ENCODE measurements at places on chromosomes 12 and 14. TPM values are rescaled to one million over a fixed set of nuclear protein-coding genes. Genes with fewer than 3 reads are reported as not detected.

Gene MMP14
- 2.1 TPM for total RNA-seq

Gene CCNK
- 85.5 TPM for total RNA-seq

Gene RDH5
- 25.8 TPM for total RNA-seq

Gene PTCSC3
- not detected for total RNA-seq

Gene CLEC6A
- total RNA-seq = not detected

Gene CMAS
- 32.2 TPM for total RNA-seq

Gene GALNT8
- 1.0 TPM for total RNA-seq

Gene SLC8A3
- total RNA-seq = not detected

Gene GARIN6
- total RNA-seq = not detected

Gene CIROP
- total RNA-seq = not detected

Gene NEUROD4
- total RNA-seq = not detected

Gene KRT2
- 0.10 TPM for total RNA-seq

DNA sequence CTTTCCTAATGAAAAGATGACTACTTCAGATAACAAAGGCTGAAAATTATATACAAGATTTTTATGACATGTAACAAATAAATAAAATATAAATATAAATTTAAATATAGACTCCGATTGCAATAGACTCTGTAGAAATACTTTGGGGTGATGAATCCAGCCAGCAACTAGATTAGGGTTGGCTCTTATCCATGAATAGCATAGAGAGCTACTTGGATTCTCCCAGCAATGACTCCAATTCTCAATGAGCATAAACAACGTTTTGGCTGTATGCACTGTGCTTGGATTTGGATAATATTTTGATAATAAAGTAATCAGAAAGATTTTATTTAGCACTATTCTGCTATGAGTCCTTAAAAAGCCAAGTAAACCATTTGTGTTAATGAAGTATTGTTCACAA lies 58.0 kb upstream of the LRFN5 start:
- no peaks in the 10 kb centered on the region for H3K27me3 ChIP-seq
- H3K36me3 ChIP-seq = no peaks in the 10 kb centered on the region
- no peak for DNase-seq
- H3K4me3 ChIP-seq = no peak overlapping the region
- no peaks in the 10 kb centered on the region for H3K4me1 ChIP-seq

- peak overlapping the region; percentile 13 for H3K27ac ChIP-seq
- no peaks in the 10 kb centered on the region for H3K27me3 ChIP-seq
- no peaks in the 10 kb centered on the region for H3K4me1 ChIP-seq
- no peak for DNase-seq
- no peak overlapping the region for H3K4me3 ChIP-seq
Observed at GRCh38 chr12:68733661-68734071, 12.3 kb upstream of the SLC35E3 start.

- H3K27me3 ChIP-seq = no peaks in the 10 kb centered on the region
- no peaks in the 10 kb centered on the region for H3K4me1 ChIP-seq
- no peaks in the 10 kb centered on the region for H3K36me3 ChIP-seq
Observed at GRCh38 chr12:77521508-77522115, 309.1 kb upstream of the NAV3 start.

DNA sequence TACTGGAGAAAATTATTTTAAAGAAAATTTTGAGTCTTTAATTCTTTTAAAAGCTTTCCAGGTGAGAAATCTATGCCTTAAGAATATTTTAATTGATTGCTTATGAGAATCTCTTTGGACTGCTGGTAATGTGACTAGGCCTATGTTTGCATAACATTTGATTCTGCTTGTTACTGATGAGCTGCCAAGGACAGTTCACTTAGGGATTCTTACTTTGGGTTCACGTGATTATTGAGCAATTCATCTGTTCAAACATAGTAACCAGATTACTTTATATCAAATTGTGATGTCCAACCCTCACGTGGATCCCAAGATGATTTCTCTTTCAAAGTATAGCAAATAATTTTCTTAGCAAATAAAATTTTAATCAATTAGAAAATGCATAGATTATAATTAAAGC lies 27.4 kb upstream of the ABCD2 start:
- H3K36me3 ChIP-seq = peaks cover under 1% of the 10 kb centered on the region
- no peak for DNase-seq
- no peak overlapping the region for H3K4me3 ChIP-seq
- peaks cover 3% of the 10 kb centered on the region for H3K27me3 ChIP-seq
- peaks cover 13% of the 10 kb centered on the region for H3K4me1 ChIP-seq

GRCh38 chr12:228846-229200 lies 14.9 kb upstream of the SLC6A12 start:
- no peaks in the 10 kb centered on the region for H3K36me3 ChIP-seq
- H3K27ac ChIP-seq = no peak overlapping the region
- no peak for DNase-seq
- no peaks in the 10 kb centered on the region for H3K27me3 ChIP-seq

DNA sequence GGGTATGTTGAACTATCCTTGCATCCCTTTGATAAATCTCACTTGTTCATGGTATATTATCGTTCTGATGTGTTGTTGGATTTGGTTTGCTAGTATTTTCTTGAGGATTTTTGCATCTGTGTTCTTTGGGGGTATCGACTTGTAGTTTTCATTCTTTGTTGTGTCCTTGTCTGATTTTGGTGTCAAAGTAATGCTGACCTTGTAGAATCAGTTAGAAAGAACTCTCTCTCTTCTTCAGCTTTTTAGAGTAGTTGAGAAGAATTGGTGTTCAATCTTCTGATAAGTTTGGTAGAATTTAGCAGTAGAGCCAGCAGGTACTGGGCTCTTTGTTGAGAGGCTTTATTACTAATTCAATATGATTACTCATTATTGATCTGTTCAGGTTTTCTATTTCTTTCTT lies 707.2 kb upstream of the LRFN5 start:
- no peak overlapping the region for H3K27ac ChIP-seq
- DNase-seq = no peak
- H3K4me1 ChIP-seq = no peaks in the 10 kb centered on the region

- no peaks in the 10 kb centered on the region for H3K27me3 ChIP-seq
- no peaks in the 10 kb centered on the region for H3K36me3 ChIP-seq
- H3K4me1 ChIP-seq = no peaks in the 10 kb centered on the region
Observed at GRCh38 chr14:64804754-64805260, 74.9 kb downstream of the SPTB start.

- no peaks in the 10 kb centered on the region for H3K27me3 ChIP-seq
- no peak overlapping the region for H3K27ac ChIP-seq
- peaks cover 50% of the 10 kb centered on the region for H3K36me3 ChIP-seq
- H3K4me3 ChIP-seq = no peak overlapping the region
Observed at GRCh38 chr12:12387501-12387900, 30.6 kb downstream of the BORCS5 start.

DNA sequence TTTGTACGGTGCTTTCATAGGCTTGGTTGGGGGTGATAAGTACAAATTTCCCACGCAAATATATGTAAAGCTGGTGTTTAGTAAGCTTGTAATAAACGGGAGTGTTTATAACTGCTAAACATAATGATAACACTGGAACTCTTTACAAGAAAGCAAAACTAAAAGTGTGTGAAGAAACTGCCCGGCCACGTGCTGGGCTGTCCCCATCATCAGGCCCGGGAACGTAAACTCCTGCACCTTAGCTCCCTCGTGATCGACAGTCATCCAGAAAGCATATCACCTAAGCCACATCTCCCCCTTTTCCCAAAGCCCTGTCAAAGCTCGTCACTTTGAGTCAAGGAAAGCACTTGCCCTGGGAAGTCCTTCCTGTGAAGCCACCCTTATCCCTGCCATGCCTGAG lies 18.0 kb upstream of the PARP11 start:
- no peak overlapping the region for H3K4me3 ChIP-seq
- H3K27ac ChIP-seq = no peak overlapping the region
- no peaks in the 10 kb centered on the region for H3K27me3 ChIP-seq
- H3K4me1 ChIP-seq = peaks cover 9% of the 10 kb centered on the region

DNA sequence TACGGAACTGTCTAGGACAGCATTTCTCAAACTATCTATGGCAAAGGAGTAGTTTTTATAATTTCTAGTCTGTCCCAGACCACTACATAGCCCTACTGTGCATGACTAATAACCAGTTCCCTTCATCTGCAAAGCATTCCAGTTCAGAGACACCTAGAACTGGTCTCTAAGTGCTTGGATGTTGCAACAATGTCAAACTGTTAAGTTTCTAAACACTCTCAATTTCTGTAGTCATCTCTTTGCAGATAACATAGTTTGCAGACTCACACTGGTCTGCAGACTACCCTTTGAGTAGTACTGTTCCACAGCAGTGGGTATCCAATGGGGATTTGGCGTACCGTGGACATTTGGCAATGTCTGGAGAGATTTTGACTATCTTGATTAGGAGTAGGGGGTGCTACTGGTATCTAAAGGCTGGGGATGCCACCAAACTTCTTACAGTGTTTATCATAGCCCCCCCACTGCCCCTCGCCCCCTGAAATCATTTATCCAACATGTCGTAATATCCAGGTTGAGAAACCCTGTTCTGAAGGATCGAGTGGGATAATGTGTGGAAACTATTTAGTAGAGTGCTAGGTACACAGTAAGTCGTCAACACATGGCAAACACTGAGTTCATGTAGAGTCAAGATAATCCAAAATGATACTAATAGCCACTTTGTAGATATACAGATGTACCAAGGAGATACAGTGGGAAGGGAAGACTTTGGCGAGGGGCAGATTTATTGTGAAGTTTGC lies 1.7 kb downstream of the C12orf76 start:
- H3K27ac ChIP-seq = no peak overlapping the region
- peak overlapping the region; percentile 89 for H3K4me3 ChIP-seq
- H3K4me1 ChIP-seq = peaks cover 51% of the 10 kb centered on the region

DNA sequence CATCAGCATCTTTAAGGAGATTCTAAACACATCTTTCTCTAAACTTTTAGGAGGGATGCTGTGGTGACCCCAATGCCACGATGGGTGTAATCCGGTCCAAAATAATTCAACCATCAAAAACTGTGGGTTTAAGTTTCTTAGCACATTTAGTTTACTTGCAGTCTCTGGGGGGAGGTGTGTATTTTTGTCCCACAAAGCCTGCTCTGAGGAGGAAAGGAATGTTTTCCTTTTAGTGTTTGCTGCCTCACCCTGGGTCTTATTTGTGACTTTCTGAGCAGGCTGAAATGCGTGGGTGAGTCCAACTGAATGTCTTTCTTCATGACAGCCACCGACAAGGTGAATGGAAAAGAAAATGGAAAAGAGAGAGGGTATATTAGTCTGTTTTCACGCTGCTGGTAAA lies 1324.7 kb downstream of the AACS start:
- H3K36me3 ChIP-seq = no peaks in the 10 kb centered on the region
- no peaks in the 10 kb centered on the region for H3K4me1 ChIP-seq
- H3K4me3 ChIP-seq = no peak overlapping the region
- no peak for DNase-seq

DNA sequence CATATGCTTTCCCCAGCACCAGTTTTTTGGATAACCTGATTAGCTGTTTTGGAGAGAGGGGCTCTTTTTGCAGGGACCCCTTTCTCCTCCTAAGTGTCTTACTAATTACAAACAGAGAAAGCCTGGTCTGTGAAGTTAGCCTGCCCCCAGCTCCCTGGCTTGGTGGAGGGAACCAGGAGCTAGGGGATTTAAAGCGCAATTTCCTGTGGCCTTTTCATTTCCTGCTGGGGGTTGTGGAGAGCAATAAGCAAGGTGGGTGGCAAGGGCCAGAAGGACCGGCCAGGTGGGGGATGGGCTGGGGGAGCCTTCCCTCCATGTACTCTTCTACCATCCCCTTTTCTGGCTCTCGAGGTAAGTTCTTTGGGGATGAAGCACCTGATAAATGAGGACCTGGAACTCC lies 4.1 kb upstream of the CISTR start:
- H3K27me3 ChIP-seq = peaks cover 32% of the 10 kb centered on the region
- no peaks in the 10 kb centered on the region for H3K36me3 ChIP-seq
- peaks cover 18% of the 10 kb centered on the region for H3K4me1 ChIP-seq
- H3K27ac ChIP-seq = no peak overlapping the region

DNA sequence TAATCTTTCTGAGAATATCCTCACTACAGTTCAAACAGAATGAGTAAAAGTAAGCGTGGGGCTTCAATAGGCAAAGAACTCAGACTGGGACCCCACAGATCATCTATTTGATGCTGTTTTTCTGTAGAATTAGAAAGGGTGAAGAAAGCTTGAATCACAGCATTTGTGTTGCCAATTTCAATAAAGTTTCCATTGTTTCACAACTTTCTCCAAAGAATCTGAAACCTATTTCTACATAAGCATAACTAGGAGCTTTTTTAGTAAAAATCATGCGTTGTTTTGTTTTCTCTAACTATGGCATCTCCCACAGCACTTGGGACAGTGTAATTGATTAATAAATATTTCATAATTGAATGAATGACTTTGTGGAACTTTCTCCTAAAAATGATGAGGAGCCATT lies 16.7 kb upstream of the NEDD1 start:
- no peak overlapping the region for H3K4me3 ChIP-seq
- H3K27ac ChIP-seq = no peak overlapping the region
- peaks cover 11% of the 10 kb centered on the region for H3K27me3 ChIP-seq
- H3K4me1 ChIP-seq = no peaks in the 10 kb centered on the region
- no peak for DNase-seq
- H3K36me3 ChIP-seq = no peaks in the 10 kb centered on the region

- H3K4me1 ChIP-seq = peaks cover 41% of the 10 kb centered on the region
- peaks cover 20% of the 10 kb centered on the region for H3K27me3 ChIP-seq
- H3K36me3 ChIP-seq = peaks cover 4% of the 10 kb centered on the region
- no peak for DNase-seq
Observed at GRCh38 chr14:103526247-103526913, 2.6 kb upstream of the TRMT61A start.

DNA sequence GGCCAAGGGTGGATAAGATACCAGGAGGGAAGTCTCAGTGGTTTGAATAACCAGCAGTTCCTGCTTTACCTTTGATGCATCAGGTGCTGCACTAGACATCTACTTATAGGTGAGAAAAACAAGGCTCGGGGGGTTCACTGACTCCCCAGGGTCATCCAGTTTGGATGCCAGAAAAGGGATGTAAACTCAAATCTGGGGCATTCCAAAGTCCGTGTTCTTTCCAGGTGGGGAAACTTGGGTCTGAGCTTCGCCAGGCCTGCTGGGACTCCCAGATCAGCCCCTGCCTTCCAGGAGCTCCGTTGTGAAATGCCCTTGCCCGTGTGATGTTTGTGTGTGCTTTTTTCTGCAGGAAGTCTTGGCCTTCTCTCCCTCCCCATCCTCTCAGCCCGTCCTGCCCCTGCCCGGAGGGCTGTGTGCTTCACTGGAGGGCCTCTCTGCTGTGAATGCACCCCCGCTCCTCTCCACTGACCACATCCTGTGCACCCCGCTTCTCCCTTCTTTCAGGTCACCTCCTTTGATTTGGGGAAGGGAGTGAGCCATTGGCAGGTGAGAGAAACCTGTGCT lies 42.1 kb downstream of the TSPAN9 start:
- H3K27ac ChIP-seq = no peak overlapping the region
- no peak for DNase-seq
- H3K4me3 ChIP-seq = no peak overlapping the region
- H3K4me1 ChIP-seq = peaks cover 14% of the 10 kb centered on the region
- peaks cover 39% of the 10 kb centered on the region for H3K27me3 ChIP-seq

Data from activated CD4-positive, alpha-beta T cell treated with anti-CD3 and anti-CD28 coated beads, Interleukin-2, amount 10 ng/mL, durations not matched to agents 7 days and 5 days (primary cell).